ENCODE measurements at places on chromosomes 1 and 21. TPM values are rescaled to one million over a fixed set of nuclear protein-coding genes. Genes with fewer than 3 reads are reported as not detected.

- DNase-seq: no peak
Observed at GRCh38 chr1:57843760-57844159, 419.9 kb upstream of the DAB1 start.

- no peak for DNase-seq
Observed at GRCh38 chr1:196890668-196891067, 2.8 kb downstream of the CFHR4 start.

- DNase-seq: no peak
Observed at GRCh38 chr1:226568077-226568831, 19.7 kb downstream of the STUM start.

DNA sequence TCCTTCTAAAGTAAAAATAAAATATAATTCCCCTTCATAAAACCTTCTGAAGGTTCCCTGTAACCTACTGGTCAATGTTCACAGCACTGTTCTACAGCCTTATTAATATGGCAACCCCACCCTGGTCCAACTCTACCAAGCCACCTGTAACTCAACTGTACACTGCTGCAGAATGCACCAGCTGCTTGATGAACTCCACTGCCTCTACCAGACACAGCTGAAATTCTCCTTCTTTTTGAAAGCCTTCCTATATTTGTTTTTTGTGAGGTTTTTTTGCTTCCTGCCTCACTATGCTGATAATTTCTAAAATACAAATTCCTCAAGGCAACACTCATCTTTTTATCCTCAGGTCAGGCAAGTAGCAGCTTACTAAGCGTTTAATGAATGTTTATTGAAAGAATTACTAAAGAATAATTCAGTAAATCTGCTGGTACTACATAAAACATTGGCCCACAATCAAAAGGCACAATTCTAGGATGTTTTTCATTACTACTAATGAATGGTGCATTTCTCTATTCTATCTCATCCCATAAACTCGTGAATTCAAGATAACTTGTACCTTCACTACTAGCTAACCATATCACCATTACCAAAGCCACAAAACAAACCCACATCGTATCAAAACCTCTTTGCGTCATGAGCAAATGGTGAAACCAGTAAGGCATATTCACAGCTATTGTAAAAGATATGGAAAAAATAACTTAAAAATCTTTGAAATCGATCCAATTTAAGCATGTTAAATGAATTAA, 2.4 kb downstream of the SSX2IP start:
- DNase-seq: no peak

DNA sequence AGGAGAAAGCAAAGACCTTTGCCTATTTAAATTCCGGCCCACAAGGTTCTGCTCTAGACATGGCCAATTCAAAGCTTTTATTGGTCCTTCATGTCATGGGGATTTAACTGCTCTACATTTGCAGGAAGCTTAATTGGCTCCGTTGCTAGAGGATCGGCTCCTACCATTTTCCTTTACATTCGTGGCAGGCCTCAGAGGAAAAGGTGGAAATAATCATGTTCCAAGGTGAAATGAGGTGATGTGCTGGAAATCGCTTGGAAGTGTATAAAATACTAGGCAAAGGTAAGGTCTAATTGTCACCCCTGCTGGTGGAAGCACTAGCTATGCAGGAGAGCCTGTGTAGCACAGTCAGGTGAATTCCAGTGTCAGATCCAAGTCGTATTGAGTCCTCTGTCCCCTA, 55.5 kb downstream of the ATP1A1 start:
- no peak for DNase-seq

GRCh38 chr1:145922266-145922665, 3.7 kb upstream of the PEX11B start:
- no peak for DNase-seq

DNA sequence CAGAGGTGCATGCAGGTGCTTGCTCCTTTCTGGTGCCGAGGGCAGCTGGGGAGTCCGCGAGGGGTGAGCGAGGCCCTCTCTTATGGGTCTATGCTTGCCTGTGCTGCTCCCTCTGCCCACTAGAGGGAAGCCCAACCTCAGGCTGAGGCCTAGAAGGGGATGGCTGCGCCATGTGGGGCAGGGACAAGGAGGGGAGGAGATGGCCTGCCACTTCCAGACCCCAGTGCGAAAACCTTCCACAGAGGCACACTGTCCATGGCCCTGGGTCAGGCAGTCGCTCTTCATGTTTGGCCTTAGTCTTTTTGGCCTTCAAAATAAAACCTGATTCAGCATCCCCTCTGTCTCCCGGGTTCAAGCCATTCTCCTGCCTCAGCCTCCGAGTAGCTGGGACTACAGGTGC, 14.0 kb downstream of the RHBG start:
- DNase-seq: peak; percentile 81

DNA sequence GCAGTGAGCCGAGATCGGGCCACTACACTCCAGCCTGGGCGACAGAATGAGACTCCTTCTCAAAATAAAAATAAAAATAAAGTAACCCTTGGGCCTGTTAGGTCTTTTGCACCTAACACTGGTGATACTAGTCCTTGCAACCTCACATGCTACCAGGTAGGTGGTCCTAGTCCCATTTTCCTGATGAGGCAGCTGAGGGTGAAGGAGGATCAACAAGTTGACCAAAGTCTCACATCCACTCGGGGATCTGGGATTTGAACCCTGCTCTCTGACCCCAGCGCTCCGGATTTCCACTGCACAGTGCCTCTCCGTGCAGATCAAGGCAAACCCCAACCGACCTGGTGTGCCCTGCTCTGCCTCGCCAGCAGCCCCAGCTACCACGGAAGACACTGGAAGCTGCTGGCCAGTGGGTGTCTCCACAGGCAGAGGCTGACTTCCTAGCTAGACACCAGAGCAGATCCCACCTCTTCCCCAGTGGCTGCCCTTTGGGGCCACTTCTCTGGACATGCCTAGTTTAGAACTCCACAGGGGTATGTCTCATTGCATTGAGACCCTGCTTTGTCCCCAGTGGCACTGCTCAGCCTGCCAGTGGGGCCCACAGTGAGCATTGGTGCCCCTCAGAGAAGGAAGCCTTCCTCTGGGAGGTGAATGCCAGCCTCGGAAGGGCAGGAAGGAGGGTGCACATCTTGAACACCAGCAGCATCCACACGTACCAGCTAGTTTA, 27.6 kb downstream of the LDLRAP1 start:
- DNase-seq: no peak

The CD101 gene
- total RNA-seq: 0.17 TPM

- peak; percentile 30 for DNase-seq
Observed at GRCh38 chr1:48916130-48917069, 139.7 kb upstream of the BEND5 start.

The TDRD5 gene
- not detected for total RNA-seq

DNA sequence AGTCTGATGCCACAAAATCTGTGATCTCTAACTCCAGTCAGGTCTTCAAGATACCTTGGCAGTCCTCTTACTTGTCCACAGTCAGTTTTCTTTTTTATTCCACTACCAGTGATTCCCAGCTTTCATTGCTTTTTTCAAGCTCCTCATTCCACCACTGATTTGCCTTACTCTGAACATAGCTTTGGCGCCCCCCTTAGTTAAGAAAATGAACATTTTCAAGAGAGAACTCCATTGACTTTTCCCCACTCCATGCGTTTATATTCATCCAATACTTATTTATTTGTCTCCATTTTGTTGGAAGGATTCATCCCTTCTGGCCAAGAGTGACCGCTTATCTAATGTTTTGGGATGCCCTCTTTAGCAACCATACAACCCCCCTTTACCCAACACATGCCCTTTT, 33.9 kb upstream of the IPO9 start:
- peak; percentile 65 for DNase-seq

- DNase-seq: no peak
Observed at GRCh38 chr1:47618830-47619229, 181.0 kb downstream of the FOXD2 start.

GRCh38 chr1:185170291-185170848, 13.4 kb downstream of the SWT1 start:
- DNase-seq: peak; percentile 77

- peak; percentile 64 for DNase-seq
Observed at GRCh38 chr1:154608397-154609270, 648 bp upstream of the ADAR start.

DNA sequence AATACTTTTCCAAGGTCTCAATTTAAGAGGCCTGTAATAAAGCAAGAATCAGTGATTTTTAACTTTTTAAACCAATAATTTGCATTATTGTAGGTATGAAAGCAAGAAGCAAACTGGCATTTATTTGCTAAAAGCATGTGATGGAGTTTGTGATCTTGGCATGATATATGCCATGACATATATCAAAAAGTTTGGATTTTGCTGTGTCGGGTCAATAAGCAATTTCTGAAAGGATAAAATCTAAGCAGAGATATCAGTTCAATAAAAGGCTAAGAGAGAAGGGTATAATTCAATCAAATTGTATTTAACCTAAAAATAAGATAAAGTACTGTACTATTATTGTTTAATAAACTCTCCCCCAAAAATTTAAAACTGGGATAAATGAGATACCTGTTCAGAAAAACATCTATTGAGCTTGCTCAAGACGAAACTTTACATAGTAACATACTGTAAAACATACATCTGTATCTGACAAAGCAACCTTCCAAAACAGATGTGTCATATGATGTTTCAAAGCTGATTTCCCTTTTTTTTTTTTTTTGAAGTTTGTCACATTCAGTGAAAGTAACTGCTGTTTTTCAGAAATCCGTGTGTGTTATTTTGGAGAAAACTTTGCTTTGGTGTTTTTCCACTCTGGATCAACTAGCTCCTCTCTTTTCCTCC, 74.5 kb downstream of the TGFBR3 start:
- no peak for DNase-seq

The CYP4Z1 gene
- not detected for total RNA-seq

The KIF14 gene
- total RNA-seq: 3.1 TPM

GRCh38 chr1:206892351-206892984, 4.8 kb upstream of the IL24 start:
- DNase-seq: no peak

- DNase-seq: no peak
Observed at GRCh38 chr1:245979589-245979988, 527.5 kb downstream of the SMYD3 start.

The PLA2G2D gene
- not detected for total RNA-seq

- no peak for DNase-seq
Observed at GRCh38 chr1:61102041-61102440, 19.7 kb downstream of the NFIA start.

DNA sequence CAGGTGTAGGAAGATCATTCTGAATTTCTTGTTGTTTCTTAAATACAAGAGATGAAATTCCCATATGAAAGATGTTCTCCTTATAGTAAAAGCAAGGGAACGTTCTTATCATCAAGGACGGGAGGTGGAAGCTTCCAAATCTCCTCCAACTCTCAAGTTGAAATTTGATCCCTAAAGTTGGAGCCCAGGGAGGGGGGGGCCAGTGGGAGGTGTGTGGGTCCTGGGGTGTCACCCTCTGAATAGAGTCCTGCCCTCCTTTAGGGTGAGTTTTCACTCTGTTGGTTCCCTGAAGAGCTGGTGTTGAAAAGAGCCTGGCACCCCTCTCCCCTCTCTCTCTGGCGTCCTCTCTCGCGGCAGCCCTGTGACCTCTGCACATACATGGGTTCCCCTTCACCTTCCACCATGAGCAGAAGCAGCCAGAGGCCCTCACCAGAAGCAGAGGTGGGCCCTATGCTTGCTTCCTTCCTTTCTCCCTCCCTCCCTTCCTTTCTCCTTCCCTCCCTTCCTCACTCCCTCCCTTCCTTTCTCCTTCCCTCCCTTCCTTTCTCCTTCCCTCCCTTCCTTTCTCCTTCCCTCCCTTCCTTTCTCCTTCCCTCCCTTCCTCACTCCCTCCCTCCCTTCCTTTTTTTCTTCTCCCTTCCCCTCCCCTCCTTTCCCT, 10.0 kb upstream of the TRIM17 start:
- DNase-seq: no peak

The PLA2G2C gene
- total RNA-seq: not detected

The KRTAP19-3 gene
- total RNA-seq: not detected

DNA sequence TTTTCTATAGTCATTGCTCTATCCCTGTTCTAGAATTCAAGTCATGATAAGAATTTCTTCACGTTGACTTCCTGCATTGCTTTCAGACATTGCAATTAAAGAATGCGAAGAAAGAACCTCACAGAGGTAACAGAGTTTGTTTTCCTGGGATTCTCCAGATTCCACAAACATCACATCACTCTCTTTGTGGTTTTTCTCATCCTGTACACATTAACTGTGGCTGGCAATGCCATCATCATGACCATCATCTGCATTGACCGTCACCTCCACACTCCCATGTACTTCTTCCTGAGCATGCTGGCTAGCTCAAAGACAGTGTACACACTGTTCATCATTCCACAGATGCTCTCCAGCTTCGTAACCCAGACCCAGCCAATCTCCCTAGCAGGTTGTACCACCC, 10.6 kb downstream of the APCS start:
- peak; percentile 81 for DNase-seq

The HAO2 gene
- not detected for total RNA-seq

DNA sequence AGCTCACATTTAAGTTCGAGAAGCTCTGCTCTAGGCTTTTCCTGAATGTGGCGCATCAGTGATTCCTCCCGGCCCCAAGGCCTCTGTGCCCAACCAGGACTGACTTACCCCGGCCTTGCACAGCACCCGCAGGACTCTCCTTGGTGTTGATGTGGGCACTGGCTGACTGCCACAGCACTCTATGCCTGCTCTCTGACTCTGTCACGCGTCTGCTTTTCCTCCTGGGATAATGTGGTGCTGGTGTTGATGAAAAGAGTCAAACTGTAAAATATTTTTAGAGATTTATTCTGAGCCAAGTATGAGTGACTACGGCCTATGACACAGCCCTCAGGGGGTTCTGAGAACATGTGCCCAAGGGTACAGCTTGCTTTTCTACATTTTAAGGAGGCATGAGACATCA, 15.5 kb upstream of the SLC2A5 start:
- DNase-seq: no peak

The FGGY gene
- 6.5 TPM for total RNA-seq

The SLC9C2 gene
- not detected for total RNA-seq

DNA sequence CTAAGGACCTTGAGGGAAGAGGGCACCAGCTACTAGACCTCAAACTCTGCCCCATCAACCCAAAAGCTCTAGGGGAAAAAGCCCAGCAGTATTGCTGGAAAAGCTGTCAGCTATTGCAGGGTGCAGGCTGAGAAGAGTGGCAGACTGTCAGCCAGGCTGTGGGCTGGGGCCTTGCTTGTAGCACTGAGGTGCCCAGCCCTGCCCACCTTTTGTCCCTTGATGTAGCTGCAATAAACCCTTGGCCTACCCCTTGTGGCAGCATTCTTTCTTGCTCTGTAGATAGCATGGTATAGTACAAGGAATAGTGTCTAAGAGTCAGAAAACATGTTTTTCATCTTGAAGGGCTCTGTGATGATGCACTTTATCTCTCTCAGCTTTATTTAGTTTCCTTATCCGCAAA, 39.4 kb downstream of the CDC14A start:
- no peak for DNase-seq

GRCh38 chr1:212477014-212477679, 44.4 kb downstream of the NENF start:
- peak; percentile 92 for DNase-seq
